ENCODE measurements at places on chromosomes 2 and 18. TPM values are rescaled to one million over a fixed set of nuclear protein-coding genes. Genes with fewer than 3 reads are reported as not detected.

- no peak for DNase-seq
Measured at GRCh38 chr2:109554758-109555157, 59.0 kb downstream of the SEPTIN10 start.

DNA sequence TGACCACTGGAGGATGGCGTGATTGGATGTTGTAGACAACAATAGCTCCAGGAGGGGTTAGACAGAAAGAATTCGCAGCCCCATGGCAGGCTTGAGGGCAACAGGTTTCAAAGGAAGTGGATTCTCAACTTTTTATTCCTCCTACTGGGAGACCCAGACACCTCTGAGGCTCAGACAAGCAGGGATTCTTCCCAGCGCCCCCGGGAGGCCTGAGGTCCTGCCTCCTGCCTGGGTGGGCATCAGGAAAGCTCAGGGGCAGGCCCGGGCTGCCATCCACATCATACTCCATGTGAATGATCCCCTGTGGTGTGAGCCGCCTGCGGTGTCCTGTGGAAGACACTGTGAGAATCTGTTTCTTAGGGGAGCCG, 203.5 kb downstream of the CYP26B1 start:
- DNase-seq, result peak; percentile 61

DNA sequence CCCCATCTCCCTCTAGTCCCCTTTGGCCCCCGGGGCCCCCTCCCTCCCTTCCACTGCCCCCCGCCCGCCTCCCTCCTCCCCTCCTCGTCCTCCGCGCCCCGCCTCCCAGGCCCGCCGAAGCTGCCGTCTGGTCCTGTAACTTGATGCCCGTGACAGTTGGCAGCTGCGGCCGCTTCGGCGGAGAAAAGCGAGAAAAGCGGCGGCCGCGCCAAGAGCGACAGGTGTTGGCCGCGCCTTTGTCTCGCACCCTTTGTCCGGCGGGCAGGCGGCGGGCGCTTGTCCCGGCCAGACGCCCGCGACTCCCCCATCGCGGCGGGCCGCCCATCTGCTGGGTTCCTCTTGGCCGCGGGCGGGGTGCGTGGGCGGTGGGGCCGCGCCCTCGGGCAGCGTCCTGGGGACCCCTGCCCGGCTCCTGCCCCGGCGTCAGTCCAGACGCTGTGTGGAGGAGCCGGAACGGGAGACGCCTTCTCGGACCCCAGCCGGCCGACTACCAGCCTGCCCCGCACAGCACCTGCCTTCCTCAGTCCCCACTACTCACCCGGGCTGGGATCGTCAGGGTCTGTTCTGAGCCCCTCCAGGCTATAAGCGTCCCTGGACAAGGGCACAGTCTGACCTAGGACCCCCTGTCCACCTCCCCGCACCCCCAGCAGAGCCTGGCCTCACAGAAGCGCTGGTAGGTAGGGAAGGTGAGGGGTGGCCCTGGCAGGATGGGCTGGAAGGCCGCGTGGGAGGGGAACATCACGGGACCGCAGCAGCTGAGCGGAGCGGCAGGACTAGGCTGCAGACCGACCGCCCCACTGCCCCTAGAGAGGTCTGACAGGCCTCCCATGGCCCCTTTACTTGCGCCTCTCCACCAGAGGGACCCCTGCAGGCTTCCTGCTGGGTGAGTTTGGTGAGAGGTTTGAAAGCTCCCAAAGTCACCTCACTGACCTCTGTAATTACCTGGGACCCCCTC, 1.2 kb upstream of the HES6 start:
- DNase-seq, result peak; percentile 96

DNA sequence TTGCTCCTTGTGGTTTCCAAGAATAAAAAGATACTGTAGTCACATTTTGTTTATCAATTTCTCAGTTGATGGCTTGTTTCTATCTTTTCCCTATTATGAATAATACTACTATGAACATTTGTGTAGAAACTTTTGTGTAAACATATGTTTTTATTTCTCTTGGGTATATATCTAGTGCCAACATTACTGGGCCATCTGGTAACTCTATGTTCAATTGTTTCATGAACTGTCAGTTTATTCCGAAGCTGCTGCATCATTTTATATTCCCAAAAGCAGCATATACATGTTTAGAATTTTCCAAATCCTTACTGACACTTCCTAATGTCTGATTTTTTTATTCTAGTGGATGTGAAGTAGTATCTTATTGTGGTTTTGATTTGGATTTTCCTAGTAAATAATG, 737.6 kb upstream of the TMEFF2 start:
- no peak for DNase-seq

DNA sequence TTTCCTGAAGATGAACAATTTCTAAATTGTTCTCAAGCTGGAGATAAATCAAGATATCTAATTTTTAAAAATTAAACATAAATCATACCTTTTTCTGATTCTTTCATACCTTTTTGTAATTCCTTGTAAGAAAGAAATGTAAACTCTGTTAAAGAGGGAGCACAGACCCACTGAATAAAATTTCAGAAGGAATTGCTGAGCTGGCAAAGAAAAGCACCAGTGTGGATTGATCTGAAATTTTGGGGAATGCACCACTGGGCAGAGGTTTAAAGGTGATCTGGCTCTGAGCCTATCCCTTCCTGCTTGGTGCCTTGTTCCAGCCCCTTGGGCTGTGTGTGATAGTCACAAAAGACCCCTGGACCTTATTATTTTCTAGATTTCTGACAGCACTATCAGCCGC, 118.3 kb upstream of the THSD7B start:
- no peak for DNase-seq

Gene ASB18
- not detected for total RNA-seq

Gene FAM237A
- not detected for total RNA-seq

Gene CMPK2
- total RNA-seq, result 0.31 TPM

Gene SP140
- not detected for total RNA-seq

Measured in neural progenitor cell (in vitro differentiated cells).